NCI-H1105 (cell line): ENCODE measurements at places on chromosomes 5 and 9.

- DNase-seq = peak; percentile 75
Measured at GRCh38 chr9:130287736-130288135, 22.2 kb downstream of the HMCN2 start.

DNA sequence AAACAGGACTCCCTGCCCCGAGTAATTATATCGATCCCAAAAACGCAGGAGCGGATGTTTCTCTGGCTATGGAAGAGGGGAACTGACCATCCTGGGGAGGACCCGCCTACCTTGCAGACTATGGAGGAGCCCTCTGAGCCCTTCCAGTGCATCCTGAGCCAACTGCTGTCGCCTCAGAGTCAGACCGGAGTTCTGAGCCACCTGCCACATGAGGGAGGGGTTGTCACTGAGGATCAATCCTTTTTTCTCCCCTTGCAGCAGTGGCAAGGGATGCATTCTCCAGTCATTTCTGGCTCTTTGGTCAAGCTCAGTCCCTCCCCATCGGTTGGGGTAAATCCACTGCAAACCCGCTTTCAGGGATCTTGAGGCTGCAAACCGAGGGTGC, 709 bp downstream of the FANCG start:
- DNase-seq = peak; percentile 10

GRCh38 chr9:87991151-87991870, 17.0 kb upstream of the CDK20 start:
- no peak for DNase-seq

GRCh38 chr5:116032094-116032517, at the start of gene ARL14EPL:
ARL14EPL (plus strand) TSS chr5:116032472; CDS start chr5:116051466, 18,994 bp downstream.
- no peak for DNase-seq

DNA sequence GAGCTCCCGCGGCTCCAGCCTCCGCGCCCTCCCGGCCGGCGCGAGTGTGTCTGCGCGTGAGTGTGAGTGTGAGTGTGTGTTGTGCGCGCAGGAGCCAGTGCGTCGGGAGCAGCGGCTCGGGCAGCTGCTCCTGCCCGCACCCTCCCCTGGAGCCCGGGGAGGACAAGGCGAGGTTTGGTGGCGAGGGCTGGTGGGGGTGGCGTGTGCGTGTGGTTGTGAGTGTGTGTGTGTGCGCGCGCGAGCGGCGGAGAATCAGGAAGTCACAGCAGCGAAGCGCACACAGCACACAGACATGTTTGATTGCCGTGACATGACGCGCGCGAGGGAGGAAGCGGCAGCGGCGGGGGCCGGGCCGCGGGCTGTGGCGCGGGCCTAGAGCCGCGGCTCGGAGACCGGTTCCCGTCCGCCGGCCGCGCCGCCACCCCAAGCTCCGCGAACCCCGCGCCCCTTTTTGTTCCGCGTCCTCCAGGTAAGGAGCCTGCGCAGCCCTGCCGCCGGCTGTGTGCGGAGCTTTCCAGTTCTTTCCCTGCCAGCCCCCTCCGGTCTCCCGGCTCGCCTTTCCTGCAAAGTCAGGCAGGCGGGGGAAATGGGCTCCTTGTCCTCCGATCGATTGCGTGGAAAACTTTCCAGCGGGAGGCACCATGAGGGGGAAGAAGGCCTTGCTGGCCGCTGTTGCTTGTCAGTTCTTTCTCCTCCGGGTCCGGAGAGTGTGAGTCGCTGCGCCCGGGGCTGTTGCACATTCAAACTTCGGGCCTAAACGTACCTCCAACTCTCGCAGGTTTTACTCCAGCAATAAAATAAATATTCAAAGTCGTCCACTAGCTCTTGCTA, 2.4 kb downstream of the SMARCA2 start:
- DNase-seq = peak; percentile 13

GRCh38 chr9:99513441-99514112, 291.5 kb downstream of the SEC61B start:
- no peak for DNase-seq

DNA sequence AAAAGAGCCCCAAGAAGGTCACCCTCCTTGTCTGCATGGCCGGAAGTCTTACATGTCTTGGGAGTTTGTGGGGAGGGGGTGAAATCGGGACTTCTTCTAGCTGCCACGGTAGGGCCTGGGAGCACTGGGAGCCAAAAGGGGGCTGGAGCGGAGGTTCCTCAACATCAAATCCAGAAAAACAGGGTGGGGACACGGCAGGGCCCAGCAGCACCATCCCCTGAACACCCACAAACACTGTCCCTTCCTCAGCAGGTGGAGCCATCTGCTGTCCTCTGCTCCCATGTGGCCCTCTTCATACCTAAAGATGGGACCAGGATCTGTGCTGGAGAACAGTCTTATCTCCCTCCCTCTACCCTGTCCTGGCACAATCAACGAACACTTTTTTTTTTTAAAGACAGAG, 2.7 kb downstream of the TERT start:
- DNase-seq = no peak

DNA sequence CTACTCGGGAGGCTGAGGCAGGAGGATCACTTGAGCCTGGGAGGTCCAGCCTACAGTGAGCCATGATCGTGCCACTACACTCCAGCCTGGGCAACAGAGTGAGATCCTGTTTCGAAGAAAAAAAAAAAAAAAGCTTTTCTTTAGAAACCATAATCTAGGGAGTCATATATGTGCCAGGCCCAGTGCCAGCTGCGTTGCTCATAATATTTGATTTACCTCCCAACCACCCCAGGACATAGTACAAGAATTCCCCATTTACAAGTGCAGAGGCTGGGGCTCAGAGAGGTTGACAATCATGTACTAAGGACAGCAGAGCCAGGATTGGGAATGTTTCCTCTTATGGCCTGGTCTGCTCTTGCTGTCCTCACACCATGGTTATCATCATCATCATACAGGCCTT, 25.1 kb upstream of the TRIM14 start:
- no peak for DNase-seq

- DNase-seq = no peak
Measured at GRCh38 chr9:27460226-27461023, 63.7 kb upstream of the IFNK start.

DNA sequence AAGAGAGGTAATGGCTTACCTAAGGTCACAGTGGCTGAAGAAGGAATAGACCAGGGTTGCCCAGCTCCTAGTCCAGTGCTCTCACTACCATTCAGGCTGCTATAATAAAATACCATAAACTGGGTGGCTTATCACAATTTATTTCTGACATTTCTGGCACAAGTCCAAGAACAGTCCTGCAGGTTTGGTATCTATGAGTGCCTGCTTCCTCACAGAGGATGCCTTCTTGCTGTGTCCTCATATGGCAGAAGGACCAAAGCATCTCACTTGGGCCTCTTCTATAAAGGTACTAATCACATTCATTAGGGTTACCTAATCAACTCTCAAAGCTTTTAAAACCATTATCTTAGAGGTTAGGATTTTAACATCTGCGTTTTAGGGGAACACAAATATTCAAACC, 17.2 kb downstream of the STARD4 start:
- no peak for DNase-seq

DNA sequence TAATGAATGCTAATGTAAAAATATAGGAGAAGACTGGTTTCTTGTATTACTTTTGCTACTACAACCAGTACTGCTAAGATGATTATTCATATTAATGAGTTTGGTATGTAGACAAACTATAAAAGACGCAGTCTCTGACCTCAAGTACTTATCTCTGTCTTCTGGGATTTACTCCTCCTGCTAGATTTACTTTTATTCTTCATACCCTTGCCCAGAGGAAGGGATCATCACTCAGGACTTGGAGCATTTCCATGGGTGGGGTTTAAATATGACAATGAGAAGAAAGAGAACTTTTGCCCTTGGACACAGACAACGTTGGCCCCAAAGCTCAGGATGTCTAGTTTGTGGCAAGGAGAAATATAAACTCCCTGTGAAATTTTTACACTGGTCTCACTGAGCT, 126.1 kb downstream of the BNC2 start:
- DNase-seq = no peak

- no peak for DNase-seq
Measured at GRCh38 chr9:126454215-126454614, 127.6 kb downstream of the MVB12B start.

- DNase-seq = no peak
Measured at GRCh38 chr9:23672151-23672550, 153.9 kb downstream of the ELAVL2 start.

DNA sequence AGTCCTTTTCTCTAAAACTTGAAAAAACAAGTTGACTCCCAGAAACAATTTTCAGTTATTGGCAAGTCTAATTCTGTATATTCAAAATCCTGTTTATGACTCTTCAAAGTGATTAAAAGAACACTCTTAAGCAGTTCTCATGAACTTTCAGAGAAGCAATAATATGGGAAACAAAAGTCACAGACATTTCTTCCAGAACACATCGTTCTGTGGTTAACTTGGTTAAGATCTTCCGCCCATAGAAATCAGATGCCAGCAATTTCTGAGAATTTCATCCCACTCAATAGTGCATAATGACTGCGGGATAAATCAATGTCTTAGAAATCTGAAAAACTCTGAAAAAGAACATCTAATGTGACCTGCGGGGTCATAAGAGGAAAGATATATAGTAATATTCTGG, 300.5 kb downstream of the COX7C start:
- no peak for DNase-seq

GRCh38 chr9:673966-674526, 167.5 kb upstream of the DMRT1 start:
- no peak for DNase-seq

DNA sequence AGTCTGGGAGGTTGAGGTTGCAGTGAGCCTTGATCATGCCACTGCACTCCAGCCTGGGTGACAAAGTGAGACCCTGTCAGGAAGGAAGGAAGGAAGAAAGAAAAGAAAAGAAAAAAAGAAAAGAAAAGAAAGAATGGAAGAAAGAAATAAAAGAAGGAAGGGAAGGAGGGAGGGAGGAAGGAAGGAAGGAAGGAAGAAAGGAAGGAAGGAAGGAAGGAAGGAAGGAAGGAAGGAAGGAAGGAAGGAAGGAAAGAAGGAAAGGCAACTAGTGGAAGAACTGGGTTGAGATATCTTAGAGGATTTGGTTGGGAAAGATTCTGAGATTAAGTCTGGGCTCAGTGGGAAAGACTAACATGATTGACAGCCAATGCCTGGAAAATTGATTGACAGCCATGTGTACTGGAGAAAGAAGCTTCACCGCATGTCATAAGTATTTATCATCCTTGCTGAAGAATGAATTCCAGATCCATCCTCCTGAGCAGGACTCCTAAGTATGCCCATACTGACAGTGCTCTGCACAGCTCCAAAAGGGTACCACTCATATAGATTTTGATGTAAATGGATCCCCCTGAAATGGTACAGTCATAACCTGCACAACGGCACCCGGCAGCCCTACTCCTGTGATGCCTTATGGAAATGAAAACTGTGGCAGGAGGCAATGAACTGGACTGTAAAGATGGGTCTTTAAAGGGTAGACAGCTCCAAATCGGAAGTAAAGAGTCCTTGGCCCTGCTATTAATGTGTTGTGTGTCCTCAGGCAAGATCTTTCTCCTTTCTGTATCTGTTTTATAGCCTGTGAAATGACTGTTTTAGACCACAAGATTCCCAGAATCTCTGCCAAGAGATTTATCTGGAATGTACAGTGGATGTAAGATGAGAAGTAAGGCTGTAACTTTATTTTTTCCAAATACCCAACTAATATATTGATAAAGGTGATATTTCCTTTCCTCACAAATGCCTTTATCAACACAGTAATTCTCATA, 16.9 kb upstream of the ADRA1B start:
- no peak for DNase-seq

GRCh38 chr9:126979461-126979860, 64.9 kb downstream of the RALGPS1 start:
- no peak for DNase-seq

DNA sequence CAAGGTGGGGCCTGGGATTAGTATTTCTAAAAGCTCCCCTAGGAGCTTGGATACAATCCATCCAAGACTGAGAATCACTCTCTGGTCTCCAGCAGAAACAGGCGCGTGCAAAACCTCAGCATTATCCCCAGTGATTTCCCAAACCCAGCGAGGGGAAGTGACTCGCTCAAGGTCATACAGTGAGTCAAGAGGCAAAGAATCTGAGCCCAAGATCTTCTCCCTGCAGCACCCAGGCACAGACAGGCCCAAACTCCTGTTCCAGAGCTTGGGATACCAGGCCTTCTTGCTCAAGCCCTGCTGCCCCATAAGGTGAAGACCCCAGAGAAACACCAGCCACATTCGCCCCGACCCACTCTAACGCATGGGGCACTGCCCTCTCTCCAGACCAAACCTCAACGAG, 33.2 kb downstream of the SHB start:
- DNase-seq = no peak

- DNase-seq = no peak
Measured at GRCh38 chr9:5552301-5552700, 42.0 kb downstream of the PDCD1LG2 start.
